Stimulated activated naive CD4-positive, alpha-beta T cell (primary cell): ENCODE measurements at places on chromosomes 12 and 14.

- no peak for DNase-seq
Observed at GRCh38 chr12:89348894-89349699, 3.2 kb downstream of the DUSP6 start.

DNA sequence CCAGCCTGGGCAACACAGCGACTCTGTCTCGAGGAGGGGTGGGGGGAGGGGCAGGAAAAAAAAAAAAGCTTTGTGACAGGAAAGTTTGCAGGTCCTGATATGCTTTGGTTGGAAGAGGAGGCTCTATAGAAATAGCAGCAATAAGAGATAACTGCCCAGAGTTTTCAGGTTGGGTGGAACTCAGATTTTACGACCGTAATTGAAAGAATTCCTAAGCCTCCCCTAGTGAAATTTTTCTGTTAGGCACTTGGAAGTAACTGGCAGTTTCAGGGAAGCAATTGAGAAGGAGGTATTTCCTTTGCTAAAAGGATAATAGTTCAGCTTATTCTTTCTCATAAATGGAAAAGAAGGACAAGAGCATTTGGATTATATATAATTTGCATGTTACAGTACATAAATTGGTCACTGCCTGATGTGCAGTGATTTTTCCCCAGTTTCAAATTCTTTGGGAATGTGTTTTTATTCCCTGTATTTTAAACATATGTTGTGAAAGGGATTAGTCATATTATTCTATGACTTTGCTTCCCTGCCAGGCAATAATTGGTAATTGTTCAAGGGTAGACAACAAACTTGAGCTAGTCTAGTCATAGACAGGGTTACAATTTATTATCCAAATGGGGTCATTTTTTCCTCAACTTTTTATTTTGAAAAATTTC is 452.8 kb downstream of the AEBP2 start:
- no peak for DNase-seq

- peak; percentile 25 for DNase-seq
Observed at GRCh38 chr12:12837025-12837812, 24.1 kb downstream of the DDX47 start.

- DNase-seq: no peak
Observed at GRCh38 chr12:115508990-115509389, 768.5 kb downstream of the MED13L start.

DNA sequence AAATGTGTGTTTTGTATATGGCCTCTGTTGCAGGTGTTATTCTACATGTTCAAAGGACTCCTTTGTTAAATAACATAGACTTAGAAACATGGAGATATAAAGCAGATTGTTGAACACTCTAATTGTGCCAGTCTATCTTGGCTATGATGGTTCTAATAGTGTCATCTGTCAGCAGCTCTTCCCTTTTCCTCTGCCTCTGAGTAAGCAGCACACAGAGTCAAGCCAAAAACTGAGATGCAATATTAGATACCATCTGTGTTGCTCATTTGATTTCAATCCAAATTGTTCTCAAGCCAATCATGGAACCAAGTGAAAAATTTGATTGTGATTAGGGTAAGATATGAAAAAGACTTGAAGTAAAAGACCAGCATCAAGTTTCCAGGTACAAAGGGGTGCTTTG is 871.1 kb upstream of the MGAT4C start:
- no peak for DNase-seq

DNA sequence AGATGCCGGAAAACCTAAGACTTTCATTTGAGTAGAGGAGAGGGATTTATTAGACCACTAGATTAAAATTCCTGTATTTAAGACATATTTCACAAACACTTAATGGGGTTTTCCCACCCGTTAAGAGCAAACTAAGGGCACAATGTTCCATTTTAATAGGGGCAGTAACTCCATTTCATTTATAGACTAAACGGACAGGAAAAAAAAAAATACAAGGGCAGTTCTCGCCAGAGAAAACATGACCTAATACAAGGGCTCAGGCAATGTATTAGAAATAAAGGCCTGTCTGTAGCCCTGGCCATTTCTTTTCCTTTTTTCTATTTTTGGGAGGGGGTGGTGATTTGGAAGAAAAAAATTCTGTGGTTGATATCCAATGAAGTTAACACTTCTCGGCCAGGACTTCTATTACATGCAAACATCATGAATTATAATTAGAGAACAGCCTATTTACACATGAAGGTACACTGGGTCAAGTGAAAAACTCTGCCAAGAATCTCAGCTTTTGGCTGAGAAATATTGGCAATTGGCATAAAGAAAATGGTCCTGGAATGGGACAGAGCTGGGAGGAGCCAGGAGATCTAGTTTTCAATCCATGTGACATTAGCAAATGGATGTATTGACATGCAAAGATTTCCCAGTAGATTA is 641.1 kb upstream of the TBX3 start:
- DNase-seq: no peak

DNA sequence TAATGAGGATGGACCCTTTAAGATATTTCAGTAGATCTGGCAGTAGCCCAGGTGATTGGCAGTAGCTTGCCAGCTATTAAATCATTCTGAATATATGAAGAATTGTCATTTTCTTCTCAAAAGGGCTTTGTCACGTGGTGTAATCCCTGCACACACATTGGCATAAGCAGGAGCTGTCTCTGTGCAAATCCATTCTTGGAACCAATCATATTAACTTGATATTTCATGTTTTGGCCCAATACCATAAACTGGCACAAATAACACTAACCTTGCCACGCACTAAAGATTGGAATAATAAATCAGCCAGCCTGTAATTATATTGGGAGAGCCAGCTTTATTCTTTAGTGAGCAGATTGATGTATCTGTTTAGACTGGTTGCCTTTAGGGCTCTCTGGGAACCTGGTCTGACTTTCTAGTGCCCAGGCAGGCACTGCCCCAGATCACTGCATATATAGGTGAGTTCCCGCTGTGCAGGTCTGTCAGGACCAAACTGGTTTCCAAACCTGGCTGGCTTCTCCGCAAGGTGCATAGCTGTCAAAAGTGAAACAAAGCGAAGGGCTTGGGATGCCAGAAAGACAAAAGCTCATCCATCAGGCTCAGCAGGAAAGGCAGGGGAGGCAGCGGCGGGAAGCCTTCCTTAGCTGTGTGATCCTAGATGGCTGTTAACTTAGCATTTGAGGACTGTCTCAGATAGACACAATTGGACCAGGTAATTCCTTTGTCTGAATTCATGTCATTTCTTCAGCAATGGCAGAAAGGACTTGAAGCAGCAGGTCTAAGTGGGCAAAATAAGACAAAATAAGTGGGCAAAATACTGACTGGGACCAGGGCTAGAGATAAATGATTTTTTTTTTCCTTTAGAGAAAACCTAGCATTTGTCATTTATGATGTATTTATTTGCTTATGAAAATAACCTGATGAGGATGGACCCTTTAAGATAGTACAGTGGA is 128.8 kb upstream of the DYRK2 start:
- no peak for DNase-seq

DNA sequence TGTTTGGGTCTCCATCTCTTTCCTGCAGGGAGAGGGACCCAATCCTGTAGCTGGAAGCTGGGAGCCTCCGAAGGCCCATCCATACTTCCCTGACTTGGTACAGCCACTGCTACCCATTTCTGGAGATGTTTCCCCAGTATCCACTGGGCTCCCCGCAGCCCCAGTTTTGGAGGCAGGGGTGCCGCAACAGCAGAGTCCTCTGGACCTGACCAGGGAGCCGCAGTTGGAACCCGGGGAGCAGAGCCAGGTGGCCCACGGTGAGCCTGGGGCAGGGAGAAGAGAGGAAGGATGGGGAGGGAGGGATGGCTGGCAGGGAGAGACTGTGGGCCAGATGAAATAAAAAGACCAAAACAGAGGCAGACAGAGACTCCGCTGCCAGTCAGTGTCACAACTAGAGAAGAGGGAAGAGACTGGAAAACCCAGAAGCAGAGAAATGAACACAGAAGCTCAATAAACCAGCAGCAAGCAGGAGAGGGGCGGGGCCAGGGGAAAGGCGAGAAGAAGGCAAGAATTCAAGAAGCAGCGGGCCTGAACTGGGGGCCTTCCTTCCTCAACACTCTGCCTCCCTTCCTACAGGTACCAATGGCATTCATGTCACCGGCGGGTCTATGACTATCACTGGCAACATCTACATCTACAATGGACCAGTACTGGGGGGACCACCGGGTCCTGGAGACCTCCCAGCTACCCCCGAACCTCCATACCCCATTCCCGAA is 6.3 kb downstream of the LTBR start:
- no peak for DNase-seq

DNA sequence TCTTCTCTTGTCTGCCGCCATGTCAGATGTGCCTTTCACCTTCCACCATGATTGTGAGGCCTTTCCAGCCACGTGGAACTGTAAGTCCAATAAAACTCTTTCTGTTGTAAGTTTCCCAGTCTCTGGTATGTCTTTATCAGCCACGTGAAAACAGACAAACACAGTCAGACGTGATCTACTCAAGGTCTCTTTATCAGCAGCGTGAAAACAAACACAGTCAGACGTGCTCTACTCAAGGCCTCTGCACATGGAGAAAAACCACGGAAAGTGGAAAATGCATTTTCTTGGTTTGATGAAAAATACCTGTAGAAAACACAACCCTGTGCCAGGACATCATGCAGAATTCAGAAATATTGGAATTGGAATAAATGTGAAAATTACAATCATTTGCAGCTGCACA is 1115.7 kb downstream of the TMEM121 start:
- no peak for DNase-seq

DNA sequence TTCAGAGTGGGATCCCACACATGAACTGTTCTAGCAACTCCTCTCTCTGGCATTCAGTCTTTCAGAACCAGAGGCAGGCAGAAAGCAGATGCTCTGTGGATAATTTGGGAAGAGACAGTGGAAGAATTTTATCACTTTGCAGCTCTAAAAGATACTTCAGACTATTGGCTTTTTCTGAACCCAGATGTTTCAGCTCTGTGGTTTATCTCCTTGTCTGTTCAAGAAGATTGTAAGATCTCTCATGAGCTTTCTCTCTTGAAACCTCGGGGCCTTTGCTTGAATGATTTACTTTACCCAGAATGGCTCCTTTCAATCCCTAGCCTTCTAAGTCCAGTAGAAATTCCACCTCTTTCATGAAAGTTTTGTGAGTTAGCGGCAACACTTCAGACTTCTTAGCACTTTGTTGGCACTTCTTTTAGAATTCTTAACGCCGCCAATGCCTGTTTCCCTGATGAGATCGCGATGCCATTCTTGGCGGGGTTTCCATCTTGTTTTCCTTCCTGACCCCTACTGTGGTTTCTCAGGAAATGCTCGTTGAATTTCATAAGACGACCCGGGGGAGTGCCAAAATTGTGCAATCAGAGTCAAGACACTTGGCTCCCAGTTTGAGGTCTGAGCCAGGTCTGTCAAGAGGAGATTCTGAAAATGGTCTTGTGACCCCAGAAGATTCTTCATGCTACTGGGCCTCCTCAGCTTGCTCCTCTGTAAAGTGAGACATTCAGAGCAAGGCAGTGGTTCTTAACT is 107.0 kb upstream of the PRICKLE1 start:
- no peak for DNase-seq

DNA sequence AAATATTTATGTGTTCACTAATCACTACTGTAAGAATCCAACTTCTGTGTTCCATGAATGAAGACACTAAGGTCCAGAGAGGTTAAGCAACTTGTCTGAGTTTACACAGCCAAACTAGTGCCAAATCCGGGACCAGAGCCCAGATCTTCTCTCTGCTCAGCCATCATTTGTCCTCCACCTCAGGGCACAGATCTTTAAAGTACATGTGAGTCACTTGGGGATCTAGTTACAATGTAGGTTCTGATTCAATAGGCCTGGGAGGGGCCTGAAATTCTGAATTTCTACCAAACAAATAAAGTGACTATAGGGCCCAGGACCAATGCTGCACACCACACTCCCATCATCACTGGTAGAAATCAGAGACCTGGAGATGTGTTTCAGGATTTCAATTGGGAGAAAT is 162.9 kb downstream of the GXYLT1 start:
- no peak for DNase-seq

GRCh38 chr12:93098077-93098476 is 169.0 kb upstream of the EEA1 start:
- peak; percentile 77 for DNase-seq
